Stimulated activated CD8-positive, alpha-beta memory T cell treated with anti-CD3 and anti-CD28 coated beads, Interleukin-2, amount 100 ng/mL, for 48 hours (primary cell): ENCODE measurements at places on chromosomes 16 and 17.

- no peak for DNase-seq
Observed at GRCh38 chr17:65121368-65121767, 15.8 kb upstream of the RGS9 start.

DNA sequence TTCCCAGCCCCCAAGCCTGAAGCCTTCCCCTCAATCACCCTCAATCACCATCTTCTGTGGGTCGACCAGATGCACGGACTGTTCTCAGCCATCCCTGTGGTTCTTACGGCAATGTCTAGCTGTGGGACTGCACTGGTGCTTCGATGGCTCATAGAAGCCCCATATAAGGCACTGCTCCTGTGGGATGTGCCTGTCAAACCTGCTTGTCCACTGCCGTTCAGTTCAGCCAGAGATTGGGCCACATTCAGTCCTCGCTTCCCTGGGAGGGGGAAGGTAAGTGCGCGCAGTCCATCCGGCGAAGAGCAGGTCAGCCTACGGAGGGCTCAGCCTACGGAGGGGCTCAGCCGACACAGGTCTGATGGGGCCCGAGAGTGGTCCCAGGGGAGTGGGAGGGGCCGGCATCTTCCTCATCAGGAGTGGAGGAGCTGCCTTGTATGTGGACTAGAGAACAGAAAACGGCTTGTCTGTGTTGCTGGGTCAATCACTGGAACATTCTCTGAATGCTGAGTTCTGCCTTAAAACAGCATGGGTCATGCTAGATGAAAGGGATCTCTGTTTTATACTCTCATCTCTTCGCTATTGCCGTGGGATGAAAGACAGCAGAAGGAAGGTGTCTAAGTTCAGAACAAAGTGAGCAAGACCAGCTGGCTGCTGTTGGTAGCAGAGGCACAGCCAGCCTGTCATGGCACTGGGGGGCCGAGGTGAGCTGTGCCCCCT lies at the start of gene CARD14:
Gene CARD14 (plus strand): TSS at position 247 of the 717 bp plus-strand sequence. CDS start 11,409 bp downstream, outside the sequence.
- DNase-seq, result no peak

GRCh38 chr16:69940676-69941075 lies 10.5 kb upstream of the CLEC18A start:
- no peak for DNase-seq

- DNase-seq, result no peak
Observed at GRCh38 chr16:53782148-53782547, 78.2 kb downstream of the FTO start.

GRCh38 chr16:70597135-70597835 lies 49.1 kb upstream of the IL34 start:
- DNase-seq, result no peak

GRCh38 chr16:21159281-21159951 lies 942 bp downstream of the LDAF1 start:
- no peak for DNase-seq

DNA sequence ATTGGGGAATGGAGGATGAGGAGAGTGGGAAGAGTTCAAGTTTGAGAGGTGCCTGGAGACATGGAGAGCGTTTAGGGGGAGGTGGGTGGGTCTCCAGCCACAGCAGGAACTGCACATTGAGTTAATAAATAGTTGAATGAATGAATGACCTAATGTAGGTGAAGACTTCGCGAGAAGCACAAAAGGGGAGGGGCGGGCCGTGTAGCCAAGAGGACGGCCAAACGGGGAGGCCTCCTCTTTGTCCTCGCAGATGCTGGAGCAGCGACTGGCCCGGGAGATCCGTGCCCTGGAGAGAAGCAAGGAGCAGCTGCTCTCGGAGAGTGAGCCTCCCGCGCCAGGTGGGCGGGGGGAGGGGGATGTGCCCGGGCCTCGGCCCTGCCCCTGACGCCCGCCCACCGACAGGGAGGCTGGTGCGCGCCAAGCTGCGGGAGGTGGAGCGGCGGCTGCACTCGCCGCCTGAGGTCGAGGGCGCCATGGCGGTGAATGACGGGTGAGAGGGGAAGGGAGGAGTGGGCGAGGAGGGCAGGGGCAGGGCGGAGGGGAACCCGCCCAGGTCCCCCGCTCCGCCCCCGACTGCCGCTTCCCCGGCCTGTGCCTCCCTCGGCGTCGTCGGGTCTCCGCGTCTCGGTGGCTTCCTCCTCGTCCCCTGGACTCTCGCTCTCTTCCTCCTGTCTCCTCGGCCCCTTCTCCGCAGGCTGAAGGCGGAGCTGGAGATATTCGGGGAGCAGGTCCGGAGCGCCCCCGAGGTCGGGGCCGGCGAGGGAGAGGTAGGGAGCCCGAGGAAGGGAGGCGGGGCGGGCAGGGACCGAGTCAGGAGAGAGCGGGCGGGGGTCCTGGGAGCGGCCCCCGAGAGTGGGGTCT lies 12.9 kb downstream of the SYCE1L start:
- peak; percentile 53 for DNase-seq

- DNase-seq, result no peak
Observed at GRCh38 chr17:57413848-57414651, 157.7 kb downstream of the MSI2 start.

DNA sequence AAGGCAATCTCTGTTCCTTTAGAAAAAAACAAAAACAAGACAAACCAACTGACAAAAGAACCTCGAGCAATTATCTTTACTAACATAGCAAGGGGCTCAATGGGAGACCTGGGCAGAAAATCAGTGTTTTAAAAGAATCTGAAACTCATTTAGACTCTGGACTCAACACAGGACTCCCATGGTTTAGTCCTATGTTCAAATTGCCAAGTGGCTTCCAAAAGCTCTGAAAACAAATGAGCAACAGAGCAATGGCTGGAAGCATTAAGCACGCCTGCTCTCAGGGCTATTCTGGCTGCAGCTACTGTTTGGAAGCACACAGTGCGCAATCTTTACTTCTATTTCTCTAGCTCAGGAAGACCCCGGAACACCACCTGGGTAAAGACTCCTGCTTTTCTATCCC lies 162.0 kb downstream of the AATF start:
- no peak for DNase-seq

GRCh38 chr16:67087291-67087690 lies 22.4 kb upstream of the PHAF1 start:
- DNase-seq, result no peak

DNA sequence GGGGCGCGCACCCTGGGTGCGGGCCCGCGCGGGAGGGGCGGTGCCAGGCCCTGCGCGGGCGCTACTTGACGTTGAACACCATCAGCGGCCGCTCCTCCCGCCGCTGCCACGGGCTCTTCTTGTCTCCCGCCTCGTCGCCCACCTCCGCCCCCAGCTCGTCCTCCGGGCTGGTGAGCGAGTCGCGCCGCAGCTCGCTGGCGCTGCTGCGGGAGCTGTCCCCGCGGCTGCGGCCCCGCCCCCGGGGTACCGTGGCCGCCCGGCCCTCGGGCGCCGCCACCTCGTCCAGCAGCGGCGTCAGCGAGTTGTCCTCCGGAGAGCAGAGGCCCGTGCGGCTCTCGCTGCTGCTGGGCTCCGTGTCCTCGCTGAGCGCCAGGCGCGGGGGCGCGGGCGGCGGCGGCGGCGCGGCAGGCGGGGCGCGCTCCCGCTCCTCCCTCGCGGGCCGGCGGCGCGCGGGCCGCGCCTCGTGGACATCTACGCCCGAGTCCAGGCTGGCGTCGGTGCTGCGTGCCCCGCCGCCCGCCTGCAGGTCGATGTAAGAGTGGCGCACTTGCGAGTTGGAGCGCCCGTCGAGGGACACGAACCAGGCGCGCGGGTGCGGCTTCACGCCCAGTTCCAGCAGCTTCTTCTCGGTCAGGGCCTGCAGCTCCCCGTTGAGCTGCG lies 8.7 kb downstream of the GRN start:
- DNase-seq, result no peak

- DNase-seq, result peak; percentile 63
Observed at GRCh38 chr17:45584092-45585036, 93.8 kb upstream of the PLEKHM1 start.

DNA sequence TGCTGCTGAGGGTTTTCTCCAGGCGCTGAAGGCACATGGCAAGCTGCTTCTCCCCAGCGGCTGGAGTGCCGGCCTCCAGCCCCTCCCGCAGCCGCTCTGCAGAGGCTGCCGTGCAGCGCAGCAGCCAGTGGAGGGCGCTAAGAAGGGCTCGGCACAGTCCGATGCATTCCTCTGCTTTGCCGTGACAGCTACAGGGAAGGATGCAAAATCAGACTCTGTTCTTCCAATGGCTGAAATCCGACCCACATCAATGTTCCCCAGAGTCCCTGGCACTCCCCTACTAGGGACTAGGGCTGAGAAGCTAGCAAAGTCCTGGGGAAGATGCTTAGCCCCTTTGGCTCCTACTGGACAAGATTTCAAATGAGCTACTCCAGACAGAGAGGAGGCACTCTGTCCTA lies 19.0 kb downstream of the MED24 start:
- DNase-seq, result no peak

- no peak for DNase-seq
Observed at GRCh38 chr17:14547556-14547955, 246.7 kb downstream of the HS3ST3B1 start.

DNA sequence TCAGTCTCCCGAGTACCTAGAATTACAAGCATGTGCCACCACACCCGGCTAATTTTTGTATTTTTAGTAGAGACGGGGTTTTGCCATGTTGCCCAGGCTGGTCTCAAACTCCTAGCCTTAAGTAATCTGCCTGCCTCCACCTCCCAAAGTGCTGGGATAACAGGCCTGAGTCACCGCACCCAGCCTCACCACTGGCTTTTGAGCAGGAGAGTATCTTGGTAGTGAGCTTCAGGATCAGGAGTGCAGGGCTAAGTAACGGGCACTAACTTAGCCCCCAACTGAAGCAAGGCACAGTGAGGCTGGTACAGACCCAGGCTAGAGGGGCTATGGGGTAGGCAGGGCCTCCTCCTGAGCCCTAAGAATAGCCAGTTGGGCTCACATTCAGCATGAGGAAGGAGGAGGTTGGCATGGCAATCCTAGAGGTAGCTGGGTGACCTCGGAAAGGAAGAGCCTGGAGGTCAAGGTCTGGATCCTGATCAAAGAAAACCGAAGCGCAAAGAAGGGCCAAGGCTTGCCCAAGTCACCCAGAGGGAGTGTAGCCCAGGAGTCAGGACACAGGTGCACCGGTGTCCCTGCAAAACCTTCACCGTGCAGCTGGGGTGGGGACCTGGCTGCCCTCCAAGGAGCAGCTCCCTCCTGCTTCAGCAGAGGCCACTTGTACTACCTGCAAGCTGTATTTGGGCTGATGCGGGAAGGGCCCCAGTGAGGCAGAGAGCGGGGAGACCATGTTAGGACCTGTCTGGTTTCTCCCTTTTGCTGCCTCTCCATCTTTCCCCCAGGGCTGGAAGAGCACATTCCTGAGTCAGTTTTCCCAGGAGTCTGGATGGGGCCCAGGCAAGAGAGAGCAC lies 1.3 kb upstream of the ADGRG5 start:
- DNase-seq, result no peak

DNA sequence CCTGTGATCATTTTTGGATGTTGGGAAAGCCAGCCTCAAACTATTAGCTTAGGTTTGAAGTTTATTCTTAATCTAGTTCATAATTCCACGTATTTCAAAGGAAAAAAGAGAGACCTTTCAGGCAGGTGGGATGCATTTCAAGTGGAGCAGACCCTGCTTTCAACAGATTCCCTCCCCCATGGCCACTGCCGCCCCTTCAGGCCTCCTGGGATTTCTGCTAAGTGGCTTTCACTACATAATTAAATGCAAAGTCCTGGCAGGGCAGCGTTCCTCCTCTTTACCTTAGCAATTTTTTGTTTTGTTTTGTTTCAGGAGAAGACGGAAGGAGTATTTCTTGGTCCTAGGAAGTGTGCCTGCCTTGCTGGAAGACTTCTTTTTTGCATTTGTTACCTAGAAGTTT lies 36.6 kb downstream of the MAF start:
- no peak for DNase-seq

DNA sequence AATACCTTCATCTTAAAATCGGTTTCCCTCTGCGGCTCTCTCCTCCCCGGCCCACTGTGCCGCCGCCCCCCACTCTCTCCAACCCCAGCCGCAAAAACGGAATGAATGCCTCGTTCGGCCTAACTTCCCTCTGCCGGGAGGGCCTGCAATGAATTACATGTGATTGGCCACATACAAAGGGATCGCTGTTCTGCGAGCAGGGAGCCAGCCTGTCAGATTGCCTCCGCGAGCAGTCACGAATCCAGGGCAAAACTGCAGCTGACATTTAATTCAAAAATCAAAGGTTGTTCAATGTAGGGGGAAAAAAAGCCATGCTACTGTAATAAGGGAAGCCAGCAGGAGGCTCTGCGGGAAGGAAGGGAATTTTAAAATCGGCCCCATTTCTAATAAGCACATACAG lies 84.9 kb downstream of the TBC1D16 start:
- DNase-seq, result no peak

GRCh38 chr17:17771498-17772201 lies 65.1 kb downstream of the SREBF1 start:
- no peak for DNase-seq

DNA sequence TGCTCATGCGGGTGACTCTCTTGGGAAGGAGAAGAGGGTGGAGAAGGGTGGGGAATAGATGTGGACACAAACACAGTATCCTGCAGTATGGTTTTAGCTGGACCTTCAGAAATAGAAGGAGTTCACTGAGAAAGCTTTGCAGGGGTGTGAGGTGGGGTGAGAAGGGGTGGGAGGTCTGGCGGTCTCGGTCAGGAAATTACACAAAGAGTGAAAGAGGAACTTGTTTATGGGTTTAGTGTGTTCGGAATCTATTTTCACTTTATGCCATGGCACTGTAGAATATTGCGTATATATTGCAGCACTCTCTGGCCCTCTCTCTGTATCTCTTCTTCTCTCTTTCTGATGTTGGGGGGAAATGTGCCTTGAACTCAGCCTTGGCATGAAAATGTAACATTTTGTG lies 148.2 kb upstream of the GOT2 start:
- DNase-seq, result no peak

- no peak for DNase-seq
Observed at GRCh38 chr17:16342979-16343378, 10.3 kb downstream of the CENPV start.

- no peak for DNase-seq
Observed at GRCh38 chr17:38619937-38620550, 14.3 kb upstream of the SRCIN1 start.

DNA sequence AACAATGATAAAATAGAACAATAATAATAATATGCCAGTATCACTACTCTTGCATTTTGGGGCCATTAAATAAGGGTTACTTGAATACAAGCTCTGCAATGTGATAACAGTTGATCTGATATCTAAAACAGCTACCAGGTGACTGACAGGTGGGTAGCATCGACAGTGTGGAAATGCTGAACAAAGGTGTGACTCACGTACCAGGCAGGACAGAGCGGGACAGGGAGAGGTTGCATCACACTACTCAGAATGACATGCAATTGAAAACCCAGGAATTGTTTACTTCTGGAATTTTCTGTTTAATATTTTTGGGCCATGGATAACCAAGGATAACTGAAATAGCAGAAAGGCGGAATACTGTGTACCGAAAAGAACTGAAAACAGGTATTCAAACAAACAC lies 15.8 kb upstream of the ZNF19 start:
- no peak for DNase-seq

DNA sequence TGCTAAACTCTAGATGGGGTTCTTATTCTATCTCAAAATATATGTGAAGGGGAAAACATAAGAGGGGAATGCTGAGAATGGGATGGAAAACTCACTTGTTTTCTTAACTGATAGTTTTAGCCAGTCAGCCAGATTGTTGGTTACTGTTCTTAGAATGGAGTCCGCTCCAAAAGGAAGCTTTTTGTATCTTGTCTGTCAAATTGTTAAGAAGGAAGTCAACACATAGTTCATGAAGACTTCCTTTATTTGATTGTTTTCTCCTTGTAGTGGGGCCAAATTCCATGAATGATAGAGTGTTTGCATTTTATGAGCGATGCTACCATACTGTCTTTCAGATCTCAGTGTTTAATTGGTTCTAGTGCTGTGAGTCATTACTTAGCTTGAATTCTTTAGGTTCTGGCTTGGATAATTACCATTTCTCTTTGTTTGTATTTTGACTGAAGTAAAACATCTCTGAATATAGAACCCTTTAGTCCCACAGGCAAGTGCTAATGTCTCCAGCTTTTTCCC lies 98.3 kb upstream of the GOT2 start:
- no peak for DNase-seq

GRCh38 chr17:42669705-42669976 lies 7.2 kb downstream of the PLEKHH3 start:
- no peak for DNase-seq
